Right forelimb (tissue), 1 donor: ENCODE measurements at places on chromosomes 12 and 14.

GRCh38 chr14:32324601-32325000 lies 4.5 kb upstream of the AKAP6 start:
- DNase-seq: no peak

GRCh38 chr14:63993992-63994391 lies 141.2 kb downstream of the SYNE2 start:
- no peak for DNase-seq

- DNase-seq: no peak
These were observed at the start of gene WNT1 for GRCh38 chr12:48978291-48978740. TSS of gene WNT1 (plus strand) at chr12:48978322. CDS start at chr12:48978651, 329 bp downstream.

DNA sequence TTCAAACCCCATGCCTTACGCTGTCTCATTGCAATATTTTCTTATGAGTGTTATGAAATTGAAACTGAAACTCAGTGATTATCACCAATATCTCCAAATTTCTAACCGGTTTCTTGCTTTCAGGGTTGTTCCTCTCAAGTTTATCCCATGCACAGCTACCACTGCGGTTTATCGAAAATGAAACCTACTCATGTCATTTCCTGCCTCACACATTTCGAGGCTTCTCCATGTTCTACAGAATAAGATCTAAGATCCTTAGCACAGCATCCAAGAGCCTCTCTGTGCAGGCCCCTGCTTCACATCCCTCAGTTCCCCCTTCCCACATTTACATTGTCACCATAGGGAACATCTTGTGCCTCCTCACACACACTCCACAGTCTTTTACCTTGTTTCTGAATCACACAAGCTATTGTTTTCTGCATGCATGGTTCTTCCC lies 45.5 kb upstream of the FAR2 start:
- no peak for DNase-seq

GRCh38 chr12:46150735-46151134 lies 118.1 kb downstream of the SLC38A1 start:
- no peak for DNase-seq

DNA sequence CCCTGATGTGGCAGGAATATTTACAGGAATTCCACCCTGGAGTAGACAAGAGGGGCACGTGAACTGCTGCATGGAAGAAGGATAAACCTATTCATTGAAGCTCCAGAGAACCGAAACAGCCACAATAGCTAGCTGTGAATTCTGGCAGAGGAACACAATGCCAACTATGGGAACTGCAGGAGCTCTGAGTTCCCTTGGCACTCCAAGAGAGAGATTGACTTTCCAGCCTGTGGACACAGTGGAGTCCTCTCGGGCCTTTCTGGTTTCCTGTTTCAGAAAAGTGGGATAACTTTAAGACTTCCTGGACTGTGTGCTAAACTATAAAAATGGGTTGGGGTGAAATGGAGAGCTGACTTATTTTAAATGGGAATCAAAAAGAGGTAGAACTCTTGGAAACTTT lies 11.9 kb downstream of the CACNA2D4 start:
- peak; percentile 19 for DNase-seq

GRCh38 chr12:80632835-80633234 lies 74.6 kb upstream of the MYF6 start:
- no peak for DNase-seq

GRCh38 chr12:108955225-108955835 lies 65.5 kb downstream of the SVOP start:
- peak; percentile 44 for DNase-seq

DNA sequence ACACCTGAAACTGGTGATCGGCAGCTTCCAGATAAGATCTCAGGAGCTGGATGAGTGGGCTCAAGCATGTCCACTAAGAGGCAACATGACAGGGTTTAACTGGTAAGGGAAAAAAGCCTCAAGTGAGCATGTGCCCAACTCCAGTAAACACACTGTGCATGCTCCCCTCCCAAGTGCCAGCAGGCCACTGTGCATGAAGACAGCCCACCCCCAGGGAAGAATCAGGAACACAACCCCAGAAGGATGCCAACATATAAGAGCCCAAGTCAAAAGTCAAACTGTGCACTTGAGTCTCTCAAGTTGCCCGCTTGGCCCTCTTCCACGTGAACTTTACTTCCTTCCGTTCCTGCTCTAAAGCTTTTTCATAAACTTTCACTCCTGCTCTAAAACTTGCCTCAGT lies 311.3 kb upstream of the PRKD1 start:
- DNase-seq: no peak

GRCh38 chr12:52125476-52125900 lies 46.0 kb downstream of the SMIM41 start:
- no peak for DNase-seq

DNA sequence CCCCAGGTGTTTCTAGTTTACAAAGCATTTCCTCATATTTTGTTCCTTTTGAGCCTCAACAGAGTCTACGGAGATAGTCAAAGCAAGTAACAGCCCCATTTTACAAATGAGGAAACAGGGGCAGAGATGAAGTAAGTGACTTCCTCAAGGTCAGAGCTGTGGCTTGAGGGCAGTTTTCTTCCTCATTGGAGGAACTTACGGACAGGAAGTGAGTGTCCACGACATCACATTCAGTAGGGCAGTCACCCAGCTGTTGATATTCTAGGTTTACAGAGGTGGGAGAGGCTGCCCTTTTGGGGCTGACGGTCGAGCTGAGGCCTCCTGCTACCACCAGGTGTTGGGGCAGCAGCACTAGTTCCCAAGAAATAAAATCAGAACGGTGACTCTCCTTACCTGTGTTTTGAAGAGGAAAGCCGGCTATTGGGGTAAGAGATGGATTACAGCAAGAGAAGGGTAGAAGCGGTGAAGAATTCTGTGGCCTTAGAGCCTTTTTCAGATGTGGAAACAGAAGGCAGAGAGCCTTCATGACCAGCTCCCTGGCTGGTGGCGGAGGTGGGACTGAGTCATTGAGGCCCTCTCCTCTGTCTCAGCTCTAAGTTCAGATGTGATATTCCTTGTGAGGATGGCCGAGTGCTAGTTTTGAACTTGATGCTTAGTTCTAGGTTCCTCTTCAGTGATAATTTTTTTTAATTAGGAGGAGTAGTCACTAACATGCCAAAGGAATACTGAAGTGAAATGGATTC lies 41.7 kb downstream of the SUSD6 start:
- no peak for DNase-seq

DNA sequence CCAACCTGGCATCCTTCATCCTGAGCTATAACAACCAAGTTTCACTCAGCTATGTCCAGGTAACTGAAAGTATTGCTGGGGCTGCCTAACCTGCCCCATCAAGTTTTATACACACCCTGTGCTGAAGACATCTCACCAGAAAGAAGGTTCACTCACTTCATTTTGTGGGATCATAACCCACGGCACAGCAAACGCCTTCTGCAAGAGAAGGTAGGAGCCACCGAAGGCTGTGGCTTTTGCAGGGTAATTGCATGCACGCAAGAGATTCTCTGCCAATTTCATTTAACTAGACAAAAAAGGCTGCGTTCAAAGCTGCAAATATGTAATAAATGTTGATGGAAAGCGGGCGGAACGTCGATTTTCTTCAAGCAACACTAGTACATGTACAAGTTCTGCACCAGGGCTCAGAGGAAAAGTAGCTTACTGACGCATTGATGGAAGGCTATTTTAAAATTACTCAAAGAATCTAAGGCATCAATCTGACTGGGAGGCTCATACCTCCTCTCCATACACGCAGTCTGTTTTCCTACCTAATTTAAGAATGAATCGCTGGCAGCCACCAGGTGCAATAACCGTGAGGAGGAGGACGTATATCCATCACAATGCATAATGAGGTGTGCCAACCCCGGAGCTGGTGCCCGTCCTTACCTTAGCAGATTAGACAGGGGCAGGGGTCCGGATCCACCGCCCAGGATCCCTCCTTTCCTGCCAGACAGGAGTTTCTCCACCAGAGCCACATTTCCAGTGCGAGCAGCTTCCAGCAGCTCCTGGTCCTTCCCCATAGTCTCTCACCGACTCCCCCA lies 1.1 kb downstream of the ANKS1B start:
- no peak for DNase-seq

DNA sequence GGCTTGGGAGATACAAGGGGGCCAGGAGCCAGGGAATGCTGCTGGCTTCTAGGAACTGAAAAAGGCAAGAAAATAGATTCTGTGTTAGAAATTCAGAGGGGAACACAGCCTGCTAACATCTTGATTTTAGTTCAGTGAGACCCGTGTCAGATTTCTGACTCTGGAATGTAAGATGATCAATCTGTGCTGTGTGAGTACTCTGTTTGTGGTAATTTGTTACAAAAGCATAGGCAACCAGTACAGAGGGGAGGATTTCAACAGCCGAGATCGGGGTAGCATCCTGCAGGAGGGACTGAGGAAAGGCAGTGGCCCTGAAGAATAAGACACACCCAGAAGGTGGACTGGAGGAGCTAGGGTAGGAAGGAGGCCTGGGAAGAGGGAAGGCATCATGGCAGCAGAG lies 410.0 kb upstream of the CCDC196 start:
- no peak for DNase-seq

GRCh38 chr12:90987520-90987919 lies 17.3 kb downstream of the EPYC start:
- no peak for DNase-seq

DNA sequence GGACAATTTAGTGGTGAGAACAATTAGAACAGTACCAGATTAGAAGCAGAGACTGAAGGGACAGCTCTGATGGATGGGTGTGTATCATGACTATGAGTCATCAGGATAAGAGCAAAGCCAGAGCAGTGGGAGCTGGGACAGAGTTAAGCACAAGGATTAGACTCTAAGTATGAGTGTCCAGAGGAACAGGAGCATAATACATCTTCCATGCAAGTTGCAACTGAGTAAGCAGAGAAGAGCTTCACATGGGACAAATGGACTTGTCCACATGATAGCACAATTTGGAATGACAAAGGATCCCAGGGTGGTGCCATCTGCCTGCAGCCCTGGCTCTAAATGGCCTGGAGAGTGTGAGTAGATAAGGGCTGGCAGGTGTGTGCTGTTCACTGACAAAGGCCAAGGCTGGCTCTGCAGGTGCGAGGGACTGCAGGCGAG lies 226.4 kb upstream of the CAND1 start:
- no peak for DNase-seq

DNA sequence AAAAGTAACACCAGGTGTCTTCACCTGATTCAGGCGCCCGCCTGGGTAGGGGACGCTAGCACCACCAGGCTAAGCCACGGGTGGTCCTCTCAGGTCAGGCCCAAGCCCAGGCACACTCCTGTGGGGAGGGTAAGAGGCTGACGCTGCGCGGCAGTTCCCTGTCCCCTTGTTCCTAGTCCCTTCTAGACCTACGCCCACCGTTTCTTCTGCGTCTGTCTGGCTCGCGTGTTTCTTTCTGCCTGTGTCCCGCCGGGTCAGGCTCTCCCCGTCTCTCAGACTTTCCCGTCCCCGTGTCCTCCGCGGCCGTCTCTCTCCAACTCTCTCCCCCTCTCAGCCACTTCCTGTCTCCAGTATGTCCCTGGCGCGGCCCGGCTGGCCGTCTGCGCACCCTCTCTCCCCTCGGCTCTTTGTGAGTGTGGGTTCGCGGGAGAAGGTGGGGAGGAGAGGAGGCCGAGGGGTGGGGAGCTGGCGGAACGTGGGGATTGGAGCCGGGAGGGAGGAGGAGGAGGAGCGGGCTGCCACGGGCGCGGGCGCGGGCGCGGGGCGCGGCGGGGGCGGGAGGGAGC lies 3.1 kb upstream of the TNS2 start:
- DNase-seq: peak; percentile 93

DNA sequence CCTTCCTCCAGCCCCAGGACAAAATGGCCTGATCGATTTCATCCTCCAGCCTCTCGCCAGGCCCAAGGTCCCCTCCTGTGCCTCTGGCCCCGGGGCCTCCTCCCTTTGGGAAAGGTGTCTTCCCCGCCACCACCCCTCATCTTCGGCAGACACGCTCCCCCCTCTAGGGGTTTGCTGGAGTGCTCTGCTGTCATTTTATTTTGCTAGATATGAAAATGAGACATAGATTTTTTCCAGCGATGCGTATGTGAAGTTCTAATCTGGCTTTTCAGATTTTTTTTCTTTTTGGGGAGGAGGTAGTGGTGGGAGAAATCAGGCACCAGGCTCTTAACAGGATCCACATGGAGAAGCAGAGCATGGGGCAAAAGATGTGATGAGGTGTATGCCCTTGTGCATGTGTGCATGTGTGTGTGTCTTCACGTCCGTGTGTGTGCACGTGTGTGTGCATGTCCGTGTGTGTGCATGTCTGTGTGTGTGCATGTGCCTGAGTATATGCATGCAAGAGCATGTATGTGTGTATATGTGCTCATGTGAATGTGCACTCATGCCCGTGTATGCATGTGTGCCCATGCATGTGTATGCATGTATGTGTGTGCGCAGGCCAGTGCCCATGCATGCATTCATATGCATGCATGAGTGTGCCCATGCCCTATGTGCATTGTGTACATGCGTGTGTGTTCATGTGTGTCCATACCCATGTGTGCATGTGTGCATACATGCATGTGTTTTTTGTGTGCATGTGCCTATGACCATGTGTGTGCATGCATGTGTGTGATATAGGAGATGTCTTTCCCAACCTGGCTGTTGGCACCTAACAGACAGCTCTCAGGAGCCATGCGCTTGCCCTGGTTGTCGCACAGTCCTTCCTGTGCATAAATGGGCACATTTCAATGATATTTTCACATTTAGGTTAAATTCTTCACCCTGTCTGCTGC lies 203.0 kb downstream of the RBM19 start:
- no peak for DNase-seq

DNA sequence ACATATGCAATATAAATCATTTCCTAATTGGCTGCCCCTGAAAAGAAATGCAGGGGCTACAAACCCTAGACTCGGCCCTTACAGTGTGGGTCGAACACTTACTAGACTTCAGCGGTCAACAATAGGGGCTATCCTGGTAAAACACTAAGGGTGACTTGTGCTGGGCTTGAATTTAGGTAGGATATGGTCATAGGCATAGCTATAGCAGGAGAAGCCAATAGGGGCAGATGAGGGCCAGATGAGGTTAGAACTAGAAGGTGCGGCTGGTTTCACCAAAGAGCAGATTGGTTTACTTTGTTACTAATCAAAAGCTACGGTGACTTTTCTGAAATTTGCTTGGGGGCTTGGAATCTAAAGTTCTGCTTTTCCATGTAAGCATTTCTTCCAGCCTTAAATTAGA lies 282.3 kb upstream of the DIO2 start:
- DNase-seq: no peak

- DNase-seq: no peak
These were observed 547.3 kb downstream of the BCL11B start for GRCh38 chr14:98724734-98725133.

- no peak for DNase-seq
These were observed 158.5 kb downstream of the APAF1 start for GRCh38 chr12:98803468-98804209.
